ENCODE measurements at places on chromosomes 2 and 18. TPM values are rescaled to one million over a fixed set of nuclear protein-coding genes. Genes with fewer than 3 reads are reported as not detected.
A peak's percentile ranks its signal among the peaks of the same experiment; 100 is the strongest.

The CTAGE1 gene
- 0.03 TPM for total RNA-seq

The PLEKHH2 gene
- total RNA-seq = 17.6 TPM

The KLHL29 gene
- 6.4 TPM for total RNA-seq

GRCh38 chr2:143451642-143452281, 322.5 kb downstream of the ARHGAP15 start:
- DNase-seq = no peak

The CCL20 gene
- total RNA-seq = 0.96 TPM

The CELF4 gene
- total RNA-seq = not detected

DNA sequence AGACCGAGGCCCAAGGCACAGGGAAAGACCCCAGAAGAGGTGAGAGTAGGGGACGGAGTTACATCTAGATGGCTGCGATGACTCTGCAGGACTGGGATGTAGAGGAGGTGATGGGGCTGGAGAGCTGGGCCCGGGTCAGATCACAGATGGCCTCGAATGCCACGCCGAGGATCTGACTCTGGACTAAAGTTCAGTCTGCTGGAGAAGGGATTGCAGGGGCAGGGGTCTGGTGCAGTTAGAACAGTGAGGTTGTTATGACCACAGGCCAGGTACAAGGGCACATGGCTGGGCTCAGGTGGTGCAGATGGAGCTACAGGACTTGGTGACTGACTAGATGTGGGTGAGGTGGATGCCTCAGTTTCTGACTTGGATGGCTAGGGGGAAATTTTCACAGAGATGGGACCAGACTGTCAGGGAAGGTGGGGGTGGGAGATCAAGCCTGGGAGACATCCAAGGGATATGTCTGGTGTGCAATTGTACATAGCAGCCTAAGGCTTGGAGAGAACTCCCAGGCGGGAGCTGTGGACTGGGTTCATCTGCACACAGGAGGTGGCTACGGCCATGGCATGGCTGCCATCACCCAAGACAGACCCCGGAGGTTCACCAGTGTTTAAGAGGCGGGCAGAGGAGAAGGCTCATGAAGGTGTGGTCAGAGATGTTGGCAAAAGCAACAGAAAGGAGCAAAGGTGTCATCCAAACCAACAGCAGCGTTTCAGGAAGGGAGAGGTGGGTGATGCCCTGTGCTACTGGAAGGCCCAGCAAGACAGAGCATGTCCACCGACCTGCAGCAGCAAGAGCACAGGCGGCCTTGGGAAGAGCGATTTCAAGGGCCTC, 66.9 kb downstream of the CIB4 start:
- no peak for DNase-seq

- DNase-seq = peak; percentile 57
These were observed 1693.4 kb upstream of the SLC39A10 start for GRCh38 chr2:193963472-193964119.

GRCh38 chr18:22544626-22545025, 126.9 kb upstream of the CTAGE1 start:
- DNase-seq = no peak

The SERPINE2 gene
- 109 TPM for total RNA-seq

The LIPT1 gene
- total RNA-seq = 13.7 TPM

GRCh38 chr2:77028032-77028600, 494.1 kb downstream of the LRRTM4 start:
- no peak for DNase-seq

- DNase-seq = no peak
These were observed 48.3 kb downstream of the SLC66A2 start for GRCh38 chr18:79903071-79903635.

DNA sequence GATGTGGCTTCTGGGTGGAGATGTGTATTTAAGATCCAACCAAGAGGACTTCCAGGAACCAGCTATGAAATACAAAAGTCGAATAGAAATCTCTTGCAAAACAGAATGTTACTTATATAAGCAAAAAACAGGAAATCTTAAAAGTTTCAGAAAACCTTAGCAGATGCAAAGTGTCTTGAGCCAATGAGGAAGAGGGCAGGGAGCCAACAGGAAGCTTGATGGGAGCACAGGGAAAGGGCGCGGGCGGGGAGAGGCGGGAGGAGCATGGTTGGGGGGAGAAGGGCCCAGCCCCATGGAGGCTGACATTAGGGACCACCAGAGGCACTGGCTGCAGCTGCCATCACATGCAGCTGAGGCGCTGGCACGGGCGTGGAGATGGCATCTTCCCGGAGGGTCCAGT, 203.3 kb downstream of the SNTG2 start:
- no peak for DNase-seq

- no peak for DNase-seq
These were observed 47.9 kb downstream of the DCDC2C start for GRCh38 chr2:3751251-3751650.

DNA sequence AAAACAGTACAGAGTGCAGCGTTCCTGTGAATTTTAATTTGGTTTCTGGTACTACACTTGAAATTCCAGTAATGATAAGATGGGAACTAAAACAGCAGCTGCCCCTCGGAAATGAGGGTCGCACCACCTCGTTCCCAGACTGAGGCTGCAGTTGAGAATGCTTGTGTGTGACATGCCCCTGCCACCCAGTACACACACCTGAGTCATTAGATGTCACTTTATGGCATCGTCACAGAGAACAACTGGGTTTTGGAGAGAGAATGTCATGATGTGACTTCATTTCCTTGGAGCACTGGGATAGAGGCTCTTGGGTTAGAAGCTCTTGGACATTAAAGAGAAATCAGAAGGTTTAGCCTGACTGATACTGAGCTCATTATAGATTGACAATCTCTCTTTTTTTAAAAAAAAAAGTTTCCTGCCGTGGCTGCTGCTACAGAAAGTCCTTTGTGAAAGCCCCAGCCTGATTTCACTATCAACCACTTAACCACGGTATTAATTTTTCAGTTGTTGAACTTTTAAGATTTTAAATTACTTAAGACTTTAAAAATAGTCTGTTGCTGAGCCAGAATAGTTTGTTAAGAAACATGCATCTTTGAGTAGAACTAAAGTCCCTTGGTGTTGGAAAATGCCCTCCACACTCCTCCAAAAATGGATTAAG, 24.5 kb downstream of the BCL2L11 start:
- no peak for DNase-seq

- DNase-seq = no peak
These were observed 167.4 kb downstream of the NCK2 start for GRCh38 chr2:105912081-105912480.

- DNase-seq = no peak
These were observed 72.5 kb downstream of the FAM210A start for GRCh38 chr18:13653746-13654433.

- no peak for DNase-seq
These were observed 14.6 kb downstream of the ZNF396 start for GRCh38 chr18:35362531-35362930.

The ELOA2 gene
- total RNA-seq = not detected

GRCh38 chr2:53740170-53740569, 27.4 kb upstream of the CHAC2 start:
- DNase-seq = peak; percentile 44

The TOGARAM2 gene
- total RNA-seq = not detected

- DNase-seq = no peak
These were observed 11.8 kb downstream of the CYRIA start for GRCh38 chr2:16653799-16654198.

DNA sequence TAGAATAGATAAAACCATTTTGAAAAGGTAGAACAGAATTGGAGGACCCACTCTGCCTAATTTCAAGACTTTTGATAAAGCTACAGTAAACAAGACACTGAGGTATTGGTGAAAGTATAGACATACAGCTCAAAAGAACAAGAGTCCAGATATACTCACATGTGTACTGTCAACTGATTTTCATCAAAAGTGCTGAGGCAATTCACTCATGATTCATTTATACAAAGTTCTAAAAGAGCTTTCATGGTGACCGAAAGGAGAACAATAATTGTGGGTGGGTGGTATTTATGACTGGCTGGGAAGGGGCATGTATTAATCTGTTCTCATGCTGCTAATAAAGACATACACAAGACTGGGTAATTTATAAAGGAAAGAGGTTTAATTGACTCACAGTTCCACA, 7.3 kb downstream of the MAP4K3 start:
- peak; percentile 50 for DNase-seq

DNA sequence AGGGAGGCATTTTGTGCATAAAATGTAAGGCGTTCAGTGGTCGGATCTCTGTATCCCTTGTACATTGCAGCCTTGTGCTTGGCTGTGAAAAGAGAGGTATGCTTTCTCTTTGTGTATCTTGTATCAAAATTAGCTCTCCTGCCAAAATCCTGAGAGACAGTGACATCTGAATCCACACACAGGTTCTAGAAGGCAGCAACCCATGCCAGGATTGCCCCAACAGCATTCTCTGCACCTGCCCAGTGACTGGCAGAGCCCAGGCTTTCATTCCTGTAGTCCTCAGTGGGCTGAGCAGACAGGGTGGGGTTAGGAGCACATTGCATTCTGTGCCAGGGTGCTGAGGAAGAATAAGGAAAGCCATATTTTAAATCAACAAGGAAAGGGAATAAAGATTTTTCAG, 740.3 kb upstream of the RAB6C start:
- no peak for DNase-seq

- no peak for DNase-seq
These were observed 140.3 kb downstream of the KLHL29 start for GRCh38 chr2:23525137-23525765.

DNA sequence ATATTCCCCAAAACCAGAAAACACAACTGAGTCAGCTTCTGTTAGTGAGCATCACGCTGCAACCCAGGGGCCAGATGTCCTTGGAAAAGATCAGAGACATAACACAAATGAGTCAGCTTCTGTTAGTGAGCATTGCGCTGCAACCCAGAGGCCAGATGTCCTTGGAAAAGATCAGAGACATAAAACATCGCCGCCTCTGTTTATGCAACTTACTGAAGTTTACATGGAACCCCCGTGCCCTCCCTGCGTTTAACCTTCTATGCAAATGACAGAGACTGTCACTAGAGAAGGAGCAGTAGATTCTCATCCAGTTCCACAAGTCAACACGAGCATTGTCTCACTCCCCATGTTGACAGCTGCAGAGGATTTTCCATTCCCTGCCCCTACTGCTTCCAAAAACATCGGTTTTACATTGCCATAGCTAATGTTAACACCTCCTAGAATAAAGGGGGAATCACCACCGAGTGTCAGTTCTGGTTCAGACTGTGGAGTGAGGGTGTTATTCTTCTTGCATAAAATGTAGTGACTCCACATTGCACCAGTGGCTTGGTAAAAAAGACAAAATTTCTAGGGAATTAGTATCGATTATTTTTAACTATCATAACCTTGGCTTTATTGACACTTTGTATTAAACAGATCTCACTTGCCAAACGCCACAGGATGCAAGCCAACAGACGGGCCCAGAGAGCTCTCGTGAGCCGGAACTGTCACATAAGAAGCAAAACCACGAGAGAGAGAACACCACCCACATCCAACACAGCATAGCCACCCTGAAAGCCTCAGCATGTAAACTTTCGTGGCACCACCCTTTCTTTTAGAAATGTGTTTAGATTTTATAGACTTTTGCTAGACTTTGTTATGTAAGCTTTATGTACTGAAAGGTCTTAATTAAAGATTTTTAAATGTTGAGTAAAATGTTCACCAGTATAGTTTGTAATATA, 87.7 kb downstream of the SH3YL1 start:
- no peak for DNase-seq

DNA sequence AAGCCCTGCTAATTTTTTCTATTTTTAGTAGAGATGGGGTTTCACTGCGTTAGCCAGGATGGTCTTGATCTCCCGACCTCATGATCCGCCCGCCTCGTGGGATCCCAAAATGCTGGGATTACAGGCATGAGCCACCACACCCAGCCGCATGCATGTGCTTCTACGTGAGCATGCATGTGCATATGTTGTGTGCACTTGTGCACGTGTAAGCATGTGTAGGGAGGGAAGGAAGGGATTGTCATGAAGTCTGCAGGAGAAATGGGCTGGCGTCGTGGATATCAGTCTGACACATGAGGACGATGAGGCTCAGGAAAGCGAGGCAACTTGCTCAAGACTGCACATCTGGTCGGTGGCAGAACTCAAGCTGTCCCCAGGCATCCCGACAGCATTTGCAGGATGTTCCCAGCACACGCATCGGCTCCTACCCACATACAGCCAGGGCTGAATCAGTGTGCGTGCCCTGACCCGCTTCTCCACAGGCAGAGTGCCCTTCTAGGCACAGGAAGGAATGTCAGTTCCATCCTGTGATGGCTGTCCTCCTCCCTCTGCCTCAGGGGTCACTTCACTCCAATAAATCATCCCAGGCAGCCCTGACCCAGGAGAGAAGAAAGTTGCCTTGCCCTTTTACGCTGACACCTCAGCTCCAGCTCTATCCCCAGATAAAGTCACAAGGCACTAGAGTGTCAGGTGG, 49.9 kb upstream of the SLC14A2 start:
- no peak for DNase-seq
